ENCODE measurements at places on chromosomes 1 and 21.

DNA sequence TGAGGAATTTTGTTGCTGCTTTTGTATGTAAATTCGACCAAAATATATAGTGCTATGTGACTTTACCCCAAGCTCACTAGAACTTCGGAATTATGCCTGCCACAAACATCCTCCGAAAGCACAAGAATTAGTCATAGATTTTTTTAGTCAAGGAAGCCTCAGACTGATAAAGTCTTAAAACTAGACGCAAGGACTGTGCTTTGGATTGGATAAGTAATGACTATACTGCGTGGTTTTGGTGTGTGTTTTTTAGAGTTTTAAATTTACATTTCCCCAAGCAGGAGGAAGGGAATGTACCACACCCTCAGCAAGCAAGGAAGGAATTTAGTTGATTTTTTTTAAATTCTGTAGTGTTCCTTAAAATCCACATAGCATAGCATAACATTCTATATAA is 10.3 kb downstream of the WLS start:
- DNase-seq, result no peak

DNA sequence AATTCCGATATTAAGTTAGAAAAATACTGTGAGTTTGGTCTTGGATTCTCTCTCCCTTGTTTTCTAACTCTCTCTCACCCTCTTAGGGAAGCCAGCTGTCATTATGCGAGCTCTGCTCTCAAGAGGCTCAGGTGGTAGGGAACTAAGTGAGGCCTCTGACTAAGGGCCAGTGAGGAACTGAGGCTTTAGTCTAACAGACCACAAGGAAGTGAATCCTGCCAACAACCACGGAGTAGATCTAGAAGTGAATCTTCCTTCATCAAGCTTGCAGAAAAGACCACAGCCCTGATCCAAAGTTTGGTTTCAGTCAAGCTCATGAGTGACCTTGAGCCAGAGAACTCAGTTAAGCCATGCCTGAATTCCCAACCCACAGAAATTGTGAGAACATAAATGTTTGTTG is 180.1 kb upstream of the PRMT6 start:
- DNase-seq, result no peak

GRCh38 chr1:152884966-152885624 is 7.0 kb downstream of the SMCP start:
- DNase-seq, result no peak

DNA sequence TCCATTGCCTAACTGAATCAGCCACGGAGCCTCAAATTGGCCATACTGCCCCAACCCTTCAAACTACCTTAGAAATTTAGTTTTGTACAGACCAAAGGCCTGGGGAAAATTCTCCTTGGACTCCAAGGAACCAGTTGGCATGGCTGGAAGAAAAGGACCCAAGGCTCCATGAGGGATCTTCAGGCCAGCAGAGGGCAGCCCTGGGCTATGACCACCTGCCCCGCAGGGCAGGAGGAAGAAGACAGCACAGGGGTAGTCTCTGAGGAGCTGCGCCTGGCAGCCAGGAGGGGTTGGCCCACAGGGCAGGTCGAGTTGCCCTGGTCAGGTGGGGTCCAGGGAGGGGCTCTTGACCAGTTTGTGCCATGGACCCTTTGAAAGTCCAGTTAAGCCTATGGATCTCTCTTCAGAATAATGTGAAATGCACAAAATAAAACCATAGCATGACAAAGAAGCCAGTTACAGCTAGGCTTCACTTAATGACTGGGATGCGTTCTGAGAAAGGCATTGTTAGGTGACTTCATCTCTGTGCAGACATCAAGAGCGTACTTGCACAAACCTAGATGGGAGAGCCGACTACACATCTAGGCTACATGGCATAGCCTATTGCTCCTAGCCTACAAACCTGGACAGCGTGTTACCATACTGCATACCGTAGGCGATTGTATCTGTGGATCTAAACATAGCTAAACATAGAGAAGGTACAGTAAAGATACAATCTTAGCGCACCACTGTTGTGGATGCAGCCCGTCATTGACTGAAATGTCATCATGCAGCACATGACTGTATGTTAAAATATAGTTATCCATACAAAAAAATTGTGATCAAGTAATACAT is 26.1 kb downstream of the CACNA1S start:
- peak; percentile 10 for DNase-seq

GRCh38 chr1:51690285-51690961 is 73.5 kb downstream of the OSBPL9 start:
- no peak for DNase-seq

GRCh38 chr1:65959896-65960567 is 167.3 kb downstream of the PDE4B start:
- no peak for DNase-seq

DNA sequence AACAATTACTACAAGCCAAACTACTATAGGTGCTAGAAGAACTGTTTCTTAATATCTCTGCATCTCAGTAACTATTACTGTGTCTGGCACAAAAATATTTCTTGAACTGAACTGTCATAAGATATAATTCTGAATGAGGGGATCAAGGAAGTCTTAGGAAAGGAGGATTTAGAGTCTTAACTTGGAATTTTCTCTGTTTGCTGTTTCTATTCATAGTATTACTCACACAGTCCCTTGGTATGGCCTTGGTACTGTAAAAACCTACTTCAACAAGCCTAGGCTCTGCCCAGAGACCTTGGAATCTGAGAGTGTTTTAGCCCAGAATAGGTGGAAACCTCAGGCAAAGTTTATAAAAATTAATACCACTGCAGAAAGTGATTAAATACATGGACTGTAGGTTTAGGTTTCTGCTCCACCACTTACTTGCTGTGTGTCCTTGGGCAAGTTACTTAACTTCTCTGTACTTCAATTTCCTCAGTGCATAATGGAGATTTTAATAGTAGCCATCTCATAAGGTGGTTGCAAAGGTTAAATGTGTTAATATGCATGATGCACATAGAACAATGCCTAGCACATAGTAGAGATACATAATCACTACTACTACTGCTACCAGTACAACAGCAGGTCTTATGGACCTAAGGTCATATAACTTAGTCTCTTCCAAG is 87.4 kb upstream of the NFIA start:
- no peak for DNase-seq

DNA sequence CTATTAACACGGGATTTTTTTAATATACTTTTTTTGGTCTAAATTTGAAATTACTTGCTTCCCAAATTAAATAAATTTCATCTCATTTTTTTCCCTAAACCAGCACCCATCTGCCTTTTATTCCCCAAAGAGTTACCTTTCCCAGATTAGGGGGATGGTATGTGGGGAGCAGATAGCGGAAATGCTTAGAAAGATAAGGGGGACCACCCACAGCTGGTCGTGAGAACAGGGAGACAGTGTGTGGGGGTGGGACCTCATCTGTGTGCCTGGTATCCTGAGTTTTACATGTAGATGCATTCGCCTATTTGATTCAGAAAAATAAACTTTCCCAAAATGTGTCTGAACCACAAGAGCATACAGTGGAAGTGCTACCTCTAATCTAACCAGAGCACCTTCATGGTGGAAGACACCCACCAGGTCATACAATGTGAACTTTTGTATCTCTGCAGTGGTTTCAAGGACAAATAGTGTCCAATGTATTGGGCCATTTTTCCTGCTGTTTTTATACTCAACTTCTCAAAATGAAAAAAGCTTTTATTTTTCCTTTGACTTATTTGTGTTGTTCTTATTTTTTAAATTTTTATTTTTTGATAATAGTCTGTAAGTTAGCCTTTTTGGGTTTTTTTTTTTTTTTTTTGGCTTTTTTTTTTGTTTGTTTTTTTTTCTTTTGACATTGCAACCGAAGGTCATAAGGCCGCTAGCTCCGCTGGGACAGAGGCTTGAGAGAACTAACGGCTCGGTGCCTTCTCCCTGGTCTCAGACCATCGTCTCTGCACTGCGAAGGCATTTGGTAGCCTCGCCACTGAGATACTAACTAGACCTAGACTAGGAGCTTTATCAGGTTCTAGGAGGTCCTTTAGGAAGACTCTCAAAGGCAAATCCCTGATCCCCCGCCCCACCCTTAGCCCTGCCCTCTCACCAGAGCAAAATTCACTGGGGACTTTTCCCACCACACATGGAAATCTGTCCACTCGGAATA is 263.2 kb downstream of the TM2D1 start:
- DNase-seq, result no peak

GRCh38 chr1:230231774-230232145 is 164.7 kb downstream of the GALNT2 start:
- no peak for DNase-seq

- no peak for DNase-seq
These were observed 89.2 kb upstream of the WNT4 start for GRCh38 chr1:22231995-22232690.

GRCh38 chr1:168603501-168604110 is 27.2 kb downstream of the XCL1 start:
- DNase-seq, result peak; percentile 36

GRCh38 chr1:94633051-94633450 is 91.5 kb upstream of the F3 start:
- DNase-seq, result no peak

- no peak for DNase-seq
These were observed 45.7 kb downstream of the PAX7 start for GRCh38 chr1:18676332-18676781.

GRCh38 chr1:111513410-111514020 is 10.1 kb upstream of the ADORA3 start:
- DNase-seq, result no peak

GRCh38 chr1:245411245-245412036 is 256.7 kb downstream of the KIF26B start:
- no peak for DNase-seq

GRCh38 chr1:236502972-236503639 is 20.7 kb upstream of the LGALS8 start:
- no peak for DNase-seq

DNA sequence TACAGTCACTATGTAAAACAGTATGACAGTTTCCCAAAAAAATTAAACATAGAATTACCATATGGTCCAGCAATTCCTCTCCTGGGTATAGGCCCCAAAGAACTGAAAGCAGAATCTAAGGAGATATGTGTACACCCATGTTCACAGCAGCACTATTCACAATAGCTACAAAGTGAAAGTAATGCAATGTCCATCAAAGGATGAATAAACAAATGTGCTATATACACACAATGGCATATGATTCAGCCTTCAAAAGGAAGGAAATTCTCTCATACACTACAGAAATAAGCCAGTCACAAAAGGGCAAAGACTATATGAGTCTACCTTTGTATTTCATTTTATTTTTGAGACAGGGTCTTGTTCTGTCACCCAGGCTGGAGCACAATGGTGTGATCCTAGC is 120.4 kb downstream of the TOMM20 start:
- DNase-seq, result no peak

- no peak for DNase-seq
These were observed 166.4 kb downstream of the PBX1 start for GRCh38 chr1:164725401-164725800.

GRCh38 chr1:208101661-208102431 is 142.3 kb downstream of the PLXNA2 start:
- DNase-seq, result no peak

GRCh38 chr1:108816049-108816893 is 40.6 kb downstream of the AKNAD1 start:
- no peak for DNase-seq

- DNase-seq, result no peak
These were observed 5.3 kb upstream of the LCE3D start for GRCh38 chr1:152585586-152585985.

GRCh38 chr1:70907563-70908310 is 139.9 kb downstream of the PTGER3 start:
- no peak for DNase-seq

DNA sequence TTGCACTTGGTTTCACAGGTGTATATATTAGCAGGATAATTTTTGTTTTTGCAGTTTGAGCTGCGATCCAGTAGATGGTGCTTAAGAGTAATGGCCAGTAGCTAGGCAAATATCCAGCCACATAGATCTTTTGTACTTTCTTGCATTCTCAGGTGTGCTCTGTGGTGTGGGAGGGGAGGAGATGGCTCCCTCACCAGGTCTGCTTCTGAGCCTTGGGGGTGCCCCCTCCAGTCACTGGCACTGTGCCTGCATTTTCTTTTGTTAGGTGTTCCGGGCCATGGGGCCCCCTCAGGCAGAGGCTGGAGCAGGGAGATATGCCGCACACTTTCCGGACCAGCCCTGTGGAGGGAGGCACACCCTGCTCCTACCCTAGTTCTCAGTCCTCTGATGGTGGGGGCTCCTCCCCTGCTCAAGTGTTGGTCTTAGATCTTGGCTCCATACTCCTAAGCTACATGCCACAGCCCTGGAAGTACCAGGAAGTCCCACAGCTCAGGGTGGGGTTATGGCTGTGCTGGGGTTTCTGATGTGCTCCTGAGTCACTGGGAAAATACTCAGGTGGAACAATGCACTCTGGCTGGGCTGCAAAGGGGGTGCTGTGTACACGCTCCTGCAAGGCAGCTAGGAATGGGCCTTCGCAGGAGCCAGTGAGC is 197.6 kb upstream of the DMRTA2 start:
- no peak for DNase-seq

DNA sequence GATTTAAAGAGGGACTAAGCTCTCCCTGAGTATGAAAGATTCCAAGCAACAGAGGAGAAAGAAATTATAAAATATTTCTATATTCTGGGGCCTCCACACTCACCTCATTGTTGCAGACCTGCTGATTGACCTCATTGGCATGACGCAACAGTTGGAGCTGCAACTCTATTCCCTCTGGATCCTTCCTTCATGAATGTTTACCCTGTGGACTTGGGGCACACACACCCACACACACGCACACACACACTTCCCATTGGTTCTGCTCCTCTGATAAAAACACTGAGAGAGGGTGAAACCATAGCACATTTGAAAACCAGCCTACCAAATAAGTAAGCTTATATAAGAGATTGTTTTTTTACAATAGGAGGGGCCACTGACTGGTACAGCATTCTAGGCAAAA is 159.1 kb downstream of the BRINP2 start:
- DNase-seq, result no peak

DNA sequence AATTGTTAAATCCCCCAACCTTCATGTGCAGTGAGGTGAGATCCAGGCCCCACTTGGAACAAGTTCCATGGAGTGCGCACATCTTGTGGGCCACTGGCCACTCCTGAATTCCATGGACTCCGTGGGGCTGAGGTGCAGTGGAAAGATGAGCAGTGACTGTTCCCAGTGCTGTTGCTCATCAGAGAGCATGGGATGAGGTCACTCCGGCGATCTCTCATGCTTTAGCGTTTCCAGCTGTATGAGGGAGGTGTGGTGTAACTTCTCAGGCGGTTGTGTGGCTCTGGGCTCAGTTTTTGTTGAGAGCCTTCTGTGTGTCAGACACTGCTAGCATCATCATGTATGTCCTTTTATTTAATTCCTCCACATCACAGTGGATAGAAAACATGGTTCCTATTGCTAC is 96.2 kb downstream of the GALNT2 start:
- DNase-seq, result no peak

- DNase-seq, result no peak
These were observed 88.9 kb downstream of the CRB1 start for GRCh38 chr1:197356723-197357533.

- DNase-seq, result no peak
These were observed 52.8 kb downstream of the ELK4 start for GRCh38 chr1:205578780-205579571.

DNA sequence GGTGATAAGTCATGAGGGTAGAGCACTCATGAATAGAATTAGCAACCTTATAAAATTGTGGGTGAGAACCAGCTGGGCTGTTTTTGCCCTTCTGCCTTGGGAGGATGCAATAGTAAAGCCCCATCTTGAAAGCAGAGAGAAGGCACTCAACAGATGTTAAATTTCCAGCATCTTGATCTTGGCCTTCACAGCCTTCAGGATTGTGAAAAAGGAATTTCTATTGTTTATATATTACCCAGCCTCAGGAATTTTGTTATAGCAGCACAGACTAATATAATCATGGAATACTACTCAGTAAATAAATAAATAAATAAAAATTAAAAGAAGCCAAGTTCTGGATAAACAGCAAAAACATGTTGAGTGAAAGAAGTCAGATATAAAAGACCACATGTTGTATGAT is 175.2 kb downstream of the KCNT2 start:
- DNase-seq, result no peak
